ENCODE measurements at places on chromosomes 4 and X.

DNA sequence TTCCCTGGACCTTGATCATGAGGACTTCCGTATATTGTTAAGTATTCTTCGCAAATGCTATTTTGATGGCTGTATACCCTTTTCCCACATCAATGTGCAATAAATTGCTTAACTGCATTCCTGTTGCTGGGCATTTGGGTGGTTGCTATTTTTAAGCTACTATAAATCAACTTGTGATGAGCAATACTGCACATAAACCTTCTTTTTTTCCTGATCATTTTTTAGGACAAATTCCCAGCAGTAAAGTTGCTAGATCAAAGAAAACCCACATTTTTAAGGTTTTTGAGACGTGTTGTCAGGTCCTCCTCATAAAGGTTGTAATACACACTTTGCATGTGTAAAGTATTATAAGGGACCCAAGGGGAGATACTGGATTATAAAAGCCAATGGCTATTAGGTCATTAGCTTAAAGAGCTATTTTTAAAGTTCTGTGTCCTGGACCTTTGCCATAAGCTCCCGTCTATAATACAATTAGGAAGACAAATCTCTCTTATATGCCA lies 35.6 kb downstream of the LIMCH1 start:
- DNase-seq, result no peak

- DNase-seq, result no peak
Observed at GRCh38 chr4:10963958-10964703, 279.6 kb upstream of the CLNK start.

DNA sequence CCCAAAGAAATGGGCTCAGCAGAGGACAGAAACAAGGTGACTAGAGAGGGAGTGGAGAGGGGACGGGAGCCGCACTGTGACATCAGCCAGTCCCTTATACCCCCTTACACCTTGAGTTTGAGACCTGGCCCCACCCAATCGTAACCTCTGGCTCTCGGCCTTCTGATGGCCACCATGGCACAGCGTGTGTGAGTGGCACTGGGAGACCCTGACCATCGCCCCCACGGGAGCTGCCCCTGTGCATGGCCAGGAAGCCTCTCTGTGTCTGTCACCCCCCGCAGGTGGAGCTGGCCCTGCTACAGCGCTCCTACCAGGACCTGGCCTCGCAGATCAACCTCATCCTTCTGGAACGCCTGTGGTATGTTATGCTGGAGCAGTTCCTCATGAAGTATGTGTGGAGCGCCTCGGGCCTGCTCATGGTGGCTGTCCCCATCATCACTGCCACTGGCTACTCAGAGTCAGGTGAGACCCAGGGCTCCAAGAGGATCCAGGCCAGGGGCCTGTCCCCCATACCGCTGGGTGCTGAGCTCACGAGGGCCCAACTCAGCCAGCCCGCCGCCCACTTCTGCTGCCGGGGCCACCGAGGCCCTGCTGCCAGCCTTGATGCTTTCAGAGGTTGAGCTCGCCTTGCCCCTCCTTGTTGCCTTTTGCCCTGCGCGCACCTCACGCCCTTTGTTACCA lies 4.4 kb downstream of the ABCD1 start:
- no peak for DNase-seq

- DNase-seq, result no peak
Observed at GRCh38 chr4:173360587-173361221, 10.1 kb upstream of the SAP30 start.

DNA sequence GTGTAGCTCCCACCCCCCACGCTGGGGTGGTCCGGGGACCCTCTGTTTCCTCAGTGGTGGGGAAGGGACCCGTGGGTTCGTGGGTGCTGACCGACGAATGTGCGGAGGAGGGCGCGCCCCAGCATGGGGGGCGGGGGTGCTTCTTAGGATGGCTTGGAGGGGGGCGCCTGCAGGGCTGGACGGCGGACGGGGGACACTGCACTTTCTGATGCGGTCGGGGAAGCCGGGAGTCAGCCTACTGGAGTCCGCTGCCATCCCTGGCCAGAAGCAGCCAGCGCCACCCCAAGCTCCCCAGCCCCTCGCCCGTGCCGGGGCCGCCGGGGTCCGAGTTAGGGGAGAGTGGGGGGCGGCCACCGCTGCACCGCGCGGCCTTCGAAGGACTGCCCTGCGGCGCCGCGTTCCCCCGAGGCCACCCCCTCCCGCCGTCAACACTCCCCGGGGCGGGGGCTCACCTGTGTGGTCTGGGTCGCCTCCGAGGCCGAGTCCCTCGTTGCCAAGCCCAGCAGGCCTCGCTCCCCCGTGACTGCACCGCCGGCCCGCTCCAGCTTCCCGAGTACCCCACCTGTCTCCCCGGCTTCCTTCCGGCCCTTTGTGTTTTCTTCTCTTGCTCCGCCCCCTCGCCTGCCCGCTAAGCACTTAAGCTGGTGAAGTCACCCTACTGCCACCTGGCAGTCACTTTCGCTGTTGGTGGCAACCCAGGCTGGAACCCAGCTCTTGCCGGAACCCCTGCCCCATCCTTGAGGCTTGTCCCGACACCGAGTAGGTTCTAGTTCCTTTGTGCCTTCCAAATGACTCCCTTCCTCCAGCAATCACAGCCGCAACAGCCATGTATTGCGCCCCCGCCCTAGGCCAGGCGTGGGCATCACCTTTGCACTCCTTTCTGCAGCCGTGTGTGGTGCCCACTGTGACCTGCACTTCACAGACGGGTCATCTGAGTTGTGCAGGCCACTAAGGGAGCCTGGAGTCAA lies at the start of gene OCIAD2:
OCIAD2 (minus strand) TSS at position 569 of the 968 bp plus-strand sequence. CDS start 2,225 bp downstream, outside the sequence.
- DNase-seq, result peak; percentile 64

GRCh38 chr4:184471881-184472613 lies 2.3 kb downstream of the IRF2 start:
- no peak for DNase-seq

DNA sequence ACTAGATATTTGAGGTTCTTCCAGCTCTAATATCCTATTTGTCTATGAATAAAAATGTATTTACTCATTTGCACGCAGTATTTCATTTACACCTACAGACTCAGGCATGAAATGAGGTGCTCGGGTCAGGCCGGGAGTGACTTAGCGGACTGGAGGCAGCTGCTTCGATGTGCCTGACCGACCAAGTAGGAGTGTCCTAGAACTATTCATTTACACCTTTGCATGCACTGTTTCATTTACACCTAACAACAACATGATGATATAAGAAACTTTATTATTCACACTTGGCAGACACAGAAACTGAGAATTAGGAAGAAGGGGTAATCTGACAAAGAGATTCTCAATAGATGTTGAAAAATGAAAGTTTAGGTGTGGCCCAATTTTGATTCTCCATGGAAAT lies 28.7 kb upstream of the FAT1 start:
- no peak for DNase-seq

DNA sequence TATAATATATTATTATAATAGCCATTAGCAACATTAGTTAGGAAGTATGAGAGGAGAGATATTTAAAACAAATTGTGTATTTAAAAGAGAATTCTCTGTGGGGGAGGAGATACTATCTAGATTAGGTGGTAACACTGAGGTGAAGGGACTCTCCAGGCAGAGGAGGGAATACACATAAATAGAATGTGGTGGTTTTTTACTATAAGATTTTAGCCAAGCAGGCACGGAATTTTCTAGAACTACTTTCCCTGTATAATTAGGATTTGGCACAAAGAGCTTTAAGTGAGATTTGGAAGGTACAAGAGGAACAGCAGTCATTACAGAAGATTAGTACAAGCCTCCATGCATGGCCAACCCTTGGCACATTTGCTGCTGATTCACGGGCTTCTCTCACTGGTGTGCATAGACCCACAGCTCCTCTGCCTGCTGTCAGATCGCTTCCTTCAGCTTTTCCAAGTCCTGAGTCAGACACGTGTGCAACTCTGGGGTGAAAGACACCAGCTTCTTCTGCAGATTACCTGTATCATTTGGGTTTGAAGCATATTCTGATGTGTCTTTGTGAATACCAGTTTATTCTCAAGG lies 685.5 kb downstream of the KCTD8 start:
- DNase-seq, result no peak

GRCh38 chrX:74788545-74789086 lies 136.6 kb downstream of the NEXMIF start:
- DNase-seq, result no peak

GRCh38 chr4:4862665-4863482 lies 3.4 kb downstream of the MSX1 start:
- no peak for DNase-seq

DNA sequence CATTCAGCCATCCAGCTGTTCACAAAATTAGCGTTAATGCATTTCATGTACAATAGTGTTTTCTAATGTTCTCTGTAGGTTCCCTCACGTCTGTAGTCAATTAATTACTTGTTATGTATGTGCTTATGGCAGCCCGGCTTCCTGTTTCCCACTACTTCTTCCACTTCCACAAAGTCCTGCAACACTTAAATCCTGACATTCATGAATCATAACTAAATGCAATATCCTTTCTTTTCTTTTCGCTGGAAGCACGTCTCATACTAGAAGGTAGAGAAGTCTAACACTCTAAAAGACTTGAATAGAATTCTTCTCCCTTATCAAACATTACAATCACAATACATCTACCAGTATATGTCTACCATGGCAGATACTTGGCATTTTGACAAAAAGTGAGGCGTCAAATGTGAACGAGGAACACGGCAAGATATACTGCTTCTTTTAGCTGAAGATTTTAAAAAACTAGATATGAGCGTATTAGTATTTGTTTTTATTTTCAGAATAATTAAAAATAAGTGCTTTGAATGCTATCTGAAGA lies 239.0 kb upstream of the DIAPH2 start:
- DNase-seq, result no peak

GRCh38 chr4:158845311-158846041 lies 76.7 kb downstream of the FNIP2 start:
- DNase-seq, result no peak
